ENCODE measurements at places on chromosomes 3 and 15.

- no peak for DNase-seq
These were observed 12.3 kb upstream of the PDZRN3 start for GRCh38 chr3:73637042-73637441.

DNA sequence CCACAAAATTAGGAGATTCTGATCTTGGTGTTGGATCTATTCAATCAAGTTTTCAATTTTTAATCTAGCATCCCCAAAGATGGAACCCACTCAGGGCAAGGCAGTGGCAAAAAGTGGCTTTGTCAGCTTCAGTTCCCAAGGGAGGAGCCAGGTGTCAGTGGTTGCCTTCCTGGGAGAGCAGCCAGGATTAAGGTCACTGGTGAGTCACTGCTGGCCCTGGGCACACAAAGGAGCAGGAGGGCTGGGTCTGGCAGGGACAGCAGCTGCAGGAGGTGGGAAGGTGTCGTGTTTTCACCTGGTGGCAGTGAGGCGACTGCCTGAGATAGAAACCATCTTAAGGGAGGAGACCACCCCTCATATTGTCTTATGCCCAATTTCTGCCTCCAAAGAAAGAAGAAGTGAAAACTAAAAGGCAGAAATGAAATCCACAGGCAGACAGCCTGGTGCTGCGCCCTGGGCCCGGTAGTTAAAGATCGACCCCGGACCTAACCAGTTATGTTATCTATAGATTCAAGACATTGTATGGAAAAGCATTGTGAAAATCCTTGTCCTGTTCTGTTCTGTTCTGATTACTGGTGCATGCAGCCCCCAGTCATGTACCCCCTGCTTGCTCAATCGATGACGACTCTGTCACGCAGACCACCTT is 5.9 kb upstream of the KLHL25 start:
- DNase-seq: no peak

GRCh38 chr3:128133273-128133883 is 9.8 kb upstream of the RUVBL1 start:
- DNase-seq: peak; percentile 50

DNA sequence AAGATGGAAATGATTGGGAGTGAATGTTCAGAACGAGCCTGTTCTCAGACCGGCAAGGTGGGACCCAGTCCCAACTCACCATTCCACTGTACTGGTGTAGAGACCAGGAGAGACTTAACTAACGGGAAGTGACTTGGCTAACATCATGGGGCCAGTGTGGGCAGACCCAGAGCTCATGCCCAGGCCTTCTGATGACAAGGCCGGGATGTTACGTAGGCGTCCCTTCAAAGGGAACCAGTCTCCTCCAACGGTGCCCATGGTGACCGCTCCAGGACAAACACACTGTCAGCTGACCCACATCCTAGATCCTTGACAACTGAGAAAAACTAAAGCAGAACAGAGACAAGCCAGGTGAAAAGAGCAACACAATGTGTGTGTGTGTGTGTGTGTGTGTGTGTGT is 128.4 kb upstream of the HACD2 start:
- DNase-seq: no peak

DNA sequence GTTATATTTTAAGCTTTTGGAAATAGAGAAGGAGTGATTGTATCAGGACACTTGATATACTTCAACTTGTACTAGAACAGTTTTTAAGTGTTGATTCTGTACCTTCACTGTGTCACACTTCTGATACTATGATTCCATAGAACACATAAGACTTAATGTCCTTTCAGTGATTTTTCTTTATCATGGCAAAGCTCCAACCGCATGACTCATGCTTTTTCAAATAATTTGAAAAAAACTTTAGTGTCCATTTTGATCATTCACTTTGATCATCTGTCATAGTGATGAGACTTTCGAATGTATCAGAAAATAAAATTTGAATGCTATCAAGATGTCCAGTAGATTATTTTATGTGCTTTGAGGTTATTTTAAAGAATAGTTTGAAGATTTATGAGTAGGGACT is 32.0 kb downstream of the AP4E1 start:
- DNase-seq: no peak
